ENCODE measurements at places on chromosomes 12 and 14.

- ATAC-seq = no peak
Observed at GRCh38 chr12:24138041-24138440, 188.6 kb upstream of the SOX5 start.

GRCh38 chr12:124419292-124420040, 124.6 kb downstream of the RFLNA start:
- ATAC-seq = no peak

DNA sequence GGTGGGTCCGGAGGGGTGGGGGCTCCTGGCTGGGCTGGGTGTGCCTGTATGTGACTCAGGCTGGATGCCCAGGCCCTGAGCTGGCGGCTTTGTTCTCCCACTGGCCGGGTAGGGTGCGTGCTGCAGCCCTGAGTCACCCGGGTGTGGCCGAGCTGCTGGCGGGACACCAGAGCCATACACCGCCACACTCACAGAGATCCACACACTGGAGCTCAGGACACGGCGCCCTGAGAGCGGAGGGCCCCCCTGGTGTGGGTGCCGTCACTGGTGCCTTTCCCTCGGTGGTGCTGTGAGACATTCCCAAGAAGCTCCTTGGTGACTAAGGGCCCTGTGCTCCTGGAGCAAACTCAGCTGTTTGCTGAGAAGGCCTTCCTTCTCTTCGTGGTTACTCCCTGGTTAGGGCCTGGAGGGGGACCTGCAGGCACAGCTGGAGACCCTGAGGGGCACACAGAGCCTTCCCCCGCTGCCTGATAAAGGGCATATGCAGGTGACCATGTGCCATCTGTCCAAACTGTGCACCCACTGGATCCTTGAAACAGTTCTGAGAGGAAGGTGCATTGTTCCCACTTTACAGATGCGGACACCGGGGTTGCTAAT, 44.3 kb downstream of the KRT80 start:
- ATAC-seq = no peak

GRCh38 chr12:113641426-113642030, 169.9 kb upstream of the LHX5 start:
- no peak for ATAC-seq

DNA sequence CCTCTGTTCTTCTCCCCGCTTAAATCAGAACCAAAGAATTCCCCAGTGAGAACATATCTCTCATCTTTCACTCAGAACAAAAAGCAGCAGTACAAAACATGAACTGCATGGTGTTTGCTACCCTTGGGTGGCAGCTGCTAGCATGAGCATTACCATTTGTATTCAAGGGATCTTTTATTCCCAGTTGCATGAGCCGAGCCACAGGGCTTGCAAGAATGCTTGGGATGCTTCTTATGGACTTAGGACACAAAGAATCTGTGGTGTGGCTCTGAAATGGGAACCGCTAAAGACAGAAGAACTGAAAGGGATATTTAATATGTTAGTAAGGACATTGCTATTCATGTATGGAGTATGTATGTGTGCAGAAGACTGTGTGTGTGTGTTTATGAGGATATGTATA, 190.6 kb downstream of the TMX1 start:
- ATAC-seq = no peak

DNA sequence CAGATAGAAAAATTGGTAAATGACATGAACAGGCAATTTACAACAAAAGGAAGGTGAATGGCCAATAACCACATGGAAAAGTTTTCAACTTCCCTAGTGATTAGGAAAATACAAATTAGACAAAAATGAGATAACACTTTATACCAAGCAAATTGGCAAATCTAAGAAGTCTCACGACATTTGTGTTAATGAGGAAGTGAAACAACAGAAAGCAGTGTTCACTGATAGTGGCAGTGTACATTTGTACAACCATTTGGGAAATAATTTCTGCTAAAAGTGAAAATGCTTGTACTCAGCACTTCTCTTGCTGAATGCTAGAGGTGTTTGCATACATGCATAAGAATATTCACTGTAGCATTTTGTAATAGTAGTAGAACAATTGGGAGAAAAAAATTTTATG, 126.6 kb downstream of the LLPH start:
- ATAC-seq = no peak

- ATAC-seq = peak; percentile 58
Observed at GRCh38 chr14:59310633-59311032, 122.2 kb downstream of the DAAM1 start.

DNA sequence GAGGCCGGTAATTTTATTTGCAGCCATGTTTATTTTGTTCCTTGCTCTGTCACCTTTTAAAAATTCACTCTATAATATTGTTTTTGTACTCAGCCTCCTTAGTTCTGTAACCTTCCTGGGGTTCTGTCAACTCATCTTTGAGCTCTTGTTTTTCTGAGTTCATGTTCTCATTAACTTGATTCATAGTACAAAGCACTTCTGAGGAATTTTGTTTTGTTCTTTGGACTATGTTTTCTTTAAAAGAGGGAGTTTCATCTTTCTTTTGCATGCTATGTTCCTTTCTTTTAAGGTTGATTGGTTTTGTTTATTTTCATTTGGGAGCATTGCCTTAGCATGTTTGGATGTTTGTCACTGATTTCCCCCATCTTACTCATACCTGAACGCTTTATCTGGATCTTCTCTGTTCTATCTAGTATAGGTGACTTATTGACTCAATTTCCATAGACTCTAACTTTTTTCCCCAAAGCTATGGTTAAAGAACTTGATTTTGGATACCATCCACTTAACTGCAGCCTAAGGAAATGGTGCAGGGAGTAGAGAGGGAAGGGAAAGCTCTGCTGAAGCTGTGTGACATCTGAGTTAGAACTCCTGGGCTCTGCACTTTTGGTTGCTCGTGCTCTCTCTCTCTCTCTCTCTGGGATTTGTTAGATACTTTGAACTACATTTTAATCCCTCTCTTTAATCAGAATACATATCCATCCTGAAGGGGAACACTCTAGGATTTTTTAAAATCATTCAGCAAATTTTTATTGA, 268.5 kb downstream of the PAWR start:
- no peak for ATAC-seq

DNA sequence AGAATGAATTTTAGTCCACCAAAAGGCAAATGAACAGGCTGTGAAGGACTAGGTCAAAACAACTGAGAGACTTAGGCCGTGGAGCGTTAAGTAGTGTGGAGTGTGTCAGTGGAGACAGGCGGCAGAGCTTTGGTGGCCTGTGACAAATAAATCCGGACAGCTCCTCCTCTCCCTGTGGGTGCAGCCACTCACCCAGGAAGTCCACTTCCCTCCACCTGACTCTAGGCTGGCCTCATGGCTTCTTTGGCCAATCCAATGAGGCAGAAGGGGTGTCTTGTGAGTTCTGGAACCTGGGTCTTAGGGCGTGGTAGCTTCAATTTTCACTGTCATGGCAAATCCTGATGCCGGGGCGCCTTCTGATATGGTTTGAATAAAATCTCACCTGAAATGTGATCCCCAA, 180.9 kb upstream of the C14orf180 start:
- no peak for ATAC-seq

GRCh38 chr12:104712477-104712876, 245.6 kb downstream of the SLC41A2 start:
- no peak for ATAC-seq

GRCh38 chr14:50355692-50356091, 41.0 kb downstream of the CDKL1 start:
- ATAC-seq = no peak

DNA sequence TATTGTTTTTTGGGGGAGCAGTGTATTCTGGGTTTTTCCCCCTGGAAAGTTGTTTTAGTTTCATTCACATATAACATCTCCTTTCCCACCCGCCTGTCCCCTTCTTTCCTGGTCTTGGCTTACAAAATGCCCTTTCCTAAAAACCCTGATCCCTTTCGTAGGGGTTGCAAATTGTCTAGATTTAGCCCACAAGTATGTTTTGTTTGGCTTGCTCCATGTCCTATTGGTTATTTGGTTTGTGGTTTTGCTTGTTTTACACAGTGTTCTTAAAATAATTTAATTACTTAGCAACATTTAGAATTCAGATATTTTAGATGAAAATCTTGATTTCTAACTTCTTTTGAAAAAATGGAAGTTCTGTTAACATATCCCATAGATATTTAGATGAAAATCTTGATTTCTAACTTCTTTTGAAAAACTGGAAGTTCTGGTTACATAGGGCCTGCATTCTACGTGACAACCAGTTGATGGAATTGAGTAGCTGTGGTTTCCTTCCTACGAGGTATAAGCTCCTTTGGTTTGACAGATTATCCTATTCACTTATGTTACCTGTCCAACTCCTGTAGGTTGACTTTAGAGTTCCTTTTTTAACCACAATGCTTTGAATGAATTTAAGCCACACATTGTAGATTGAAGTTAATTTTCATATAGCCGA, 89.2 kb upstream of the TMEM263 start:
- ATAC-seq = no peak

- ATAC-seq = no peak
Observed at GRCh38 chr14:93638790-93639189, 149.5 kb downstream of the PRIMA1 start.

DNA sequence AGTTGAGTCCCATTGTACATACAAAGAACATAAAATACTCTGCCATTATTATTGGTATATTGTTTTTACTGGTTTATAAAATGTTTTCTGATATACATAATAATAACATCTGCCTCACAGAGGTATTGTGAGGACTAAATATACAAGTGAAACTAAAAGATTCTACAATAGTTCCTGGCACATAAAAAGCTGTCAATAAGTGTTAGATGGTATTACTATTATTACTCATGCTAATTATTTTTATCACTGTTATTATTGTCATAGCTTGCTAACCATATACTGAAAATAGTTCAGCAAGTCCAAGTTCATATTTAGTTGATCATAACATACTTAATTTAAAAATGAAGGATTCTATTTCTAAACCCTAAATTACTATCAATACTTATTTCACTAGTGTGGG, 34.4 kb downstream of the BTG1 start:
- ATAC-seq = no peak

DNA sequence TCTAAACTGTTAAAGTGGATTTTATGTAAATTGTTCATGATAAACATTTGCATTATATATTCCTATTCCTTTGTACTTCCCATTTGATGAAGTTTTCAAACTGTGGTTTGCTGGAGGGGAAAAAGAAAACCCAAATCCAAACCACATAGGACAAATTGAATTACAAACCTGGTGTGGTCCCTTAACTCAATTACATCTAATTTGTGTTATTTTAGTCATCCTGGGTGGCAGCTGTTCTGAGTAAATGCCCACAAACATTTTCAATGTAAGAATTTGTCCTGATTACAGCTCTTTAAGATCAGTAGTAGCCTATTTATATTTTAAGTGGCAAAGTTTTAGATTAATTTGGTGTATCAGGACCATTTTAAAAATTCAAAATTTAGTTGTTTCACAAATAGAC, 153.9 kb downstream of the RAD51B start:
- no peak for ATAC-seq

GRCh38 chr12:107007411-107007810, 20.5 kb upstream of the MTERF2 start:
- ATAC-seq = no peak
